ENCODE measurements at places on chromosomes 1 and 21.
A peak's percentile ranks its signal among the peaks of the same experiment; 100 is the strongest.

DNA sequence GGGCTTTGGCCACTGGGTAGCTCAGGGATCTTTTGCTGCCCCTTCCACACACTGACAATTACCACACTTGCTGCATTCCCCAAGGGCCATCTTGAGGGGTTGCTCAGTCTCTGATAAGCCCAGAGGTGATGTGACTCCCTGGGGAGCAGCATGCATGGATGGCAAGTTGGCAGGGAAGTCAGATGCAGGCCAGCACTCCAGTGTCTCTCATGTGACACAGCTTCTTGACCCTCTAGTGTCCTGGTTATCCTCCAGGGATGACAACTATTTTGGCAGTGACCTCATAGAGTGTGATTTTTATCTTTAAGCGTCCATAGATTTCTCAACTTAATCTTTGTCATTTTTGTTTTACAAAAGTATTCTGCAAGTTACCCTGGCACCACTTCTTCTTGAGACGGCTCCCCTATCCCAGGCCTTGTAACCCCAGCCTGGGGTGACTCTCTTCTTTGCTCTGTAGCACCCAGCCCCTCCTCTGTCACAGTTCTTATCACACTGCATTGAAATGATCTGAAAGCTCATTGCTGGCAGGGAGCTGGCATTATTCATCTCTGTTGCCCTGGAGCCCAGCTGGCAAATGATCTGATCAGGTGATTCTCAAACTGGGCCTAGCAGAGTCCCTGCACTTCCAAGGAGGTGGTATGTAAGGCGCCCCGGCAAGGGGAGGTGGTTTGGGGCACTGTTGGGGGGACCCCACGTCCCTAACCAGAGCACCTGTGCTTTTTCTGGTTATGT, 72.6 kb downstream of the TENT5C start:
- DNase-seq = no peak

- no peak for DNase-seq
Observed at GRCh38 chr1:232282498-232282897, 347.4 kb downstream of the SIPA1L2 start.

GRCh38 chr1:68168545-68169171, 63.7 kb downstream of the WLS start:
- DNase-seq = no peak

GRCh38 chr1:53574621-53575020, 115.4 kb downstream of the DMRTB1 start:
- DNase-seq = no peak

- no peak for DNase-seq
Observed at GRCh38 chr1:89121641-89122040, 4.3 kb downstream of the GBP2 start.

DNA sequence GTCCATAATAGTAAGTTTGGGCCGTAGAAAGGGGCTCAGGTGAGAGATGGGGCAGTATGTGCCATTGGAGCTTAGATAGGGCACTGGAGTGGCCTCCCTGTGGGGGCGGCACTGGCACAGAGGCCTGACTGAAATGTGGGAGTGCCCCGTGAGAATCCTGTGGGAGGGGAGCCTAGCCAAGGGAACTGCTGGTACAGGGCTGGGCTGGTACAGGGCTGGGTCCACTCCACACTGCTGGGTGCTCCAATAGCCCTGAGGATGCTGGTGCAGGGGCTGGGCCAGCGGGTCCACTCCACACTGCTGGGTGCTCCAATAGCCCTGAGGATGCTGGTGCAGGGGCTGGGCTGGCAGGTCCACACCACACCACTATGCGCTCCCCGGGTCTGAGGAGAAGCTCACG, 44.8 kb upstream of the PWP2 start:
- no peak for DNase-seq

- no peak for DNase-seq
Observed at GRCh38 chr1:172394811-172395210, 25.7 kb upstream of the C1orf105 start.

DNA sequence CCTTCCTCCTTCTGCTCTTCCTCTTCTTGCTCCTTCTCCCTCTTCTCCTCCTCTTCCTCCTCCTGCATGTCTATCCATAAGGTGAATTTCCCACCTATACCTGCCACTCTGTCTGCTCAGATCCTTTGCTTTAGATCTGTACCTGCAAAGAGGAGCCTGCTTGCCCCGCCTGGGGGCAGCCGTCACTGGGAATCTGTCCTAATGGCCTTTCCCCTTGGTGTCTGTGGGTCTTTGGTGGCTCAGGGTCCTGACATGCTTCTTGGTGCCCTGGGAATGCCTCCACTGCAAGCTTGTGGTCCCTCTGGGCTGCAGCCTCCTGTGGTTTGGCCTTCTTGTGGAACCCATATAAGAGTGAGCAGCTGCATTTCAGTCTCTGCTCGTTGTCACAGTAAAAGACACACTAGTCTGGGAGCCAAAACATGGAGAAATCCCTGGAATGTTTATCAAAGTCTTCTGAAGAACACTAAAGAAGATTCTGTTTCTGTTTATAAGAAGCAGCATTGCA, 79.5 kb upstream of the CSF3R start:
- DNase-seq = no peak

- no peak for DNase-seq
Observed at GRCh38 chr1:244605835-244606370, 47.0 kb upstream of the DESI2 start.

DNA sequence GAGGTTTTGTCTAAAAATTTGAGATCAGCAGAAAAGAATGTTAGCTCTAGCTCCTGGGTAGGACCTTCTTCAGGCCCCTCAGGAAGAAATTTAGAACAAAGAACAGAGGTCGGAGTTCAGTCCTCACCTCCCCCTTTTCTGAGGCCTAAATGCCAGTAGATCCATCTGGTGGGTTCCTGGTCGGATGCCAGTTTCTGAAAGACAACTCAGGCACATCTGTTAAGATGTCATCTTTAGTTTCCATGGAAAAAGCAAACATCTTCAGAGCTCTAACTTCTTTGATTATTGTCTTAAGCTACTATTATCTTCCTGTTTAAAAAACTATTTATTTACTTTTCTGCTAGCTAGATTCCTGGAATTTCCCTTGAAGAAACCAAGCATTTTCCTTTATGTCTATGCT, 37.1 kb upstream of the USP25 start:
- DNase-seq = no peak

DNA sequence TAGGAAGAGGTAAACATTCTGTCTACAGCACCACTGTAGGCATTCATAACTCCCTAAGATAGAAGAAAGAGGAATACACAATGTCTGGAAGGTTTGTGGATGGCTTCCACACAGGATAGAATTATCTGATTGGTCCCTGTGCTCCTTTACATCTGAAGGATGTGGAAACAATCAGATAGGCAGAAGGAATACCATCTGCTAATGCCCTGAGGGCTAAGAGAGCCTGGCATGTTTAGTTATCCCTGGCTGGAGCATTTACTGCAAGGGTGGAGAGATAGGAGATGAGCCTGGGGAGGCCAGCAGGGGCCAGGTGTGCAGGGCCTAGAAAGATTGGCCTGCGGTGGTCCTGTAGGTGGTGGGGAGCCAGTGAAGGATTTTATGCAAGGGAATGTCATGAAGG, 8.6 kb upstream of the ACBD3 start:
- no peak for DNase-seq

GRCh38 chr1:117573386-117574023, 32.3 kb upstream of the TENT5C start:
- DNase-seq = no peak

DNA sequence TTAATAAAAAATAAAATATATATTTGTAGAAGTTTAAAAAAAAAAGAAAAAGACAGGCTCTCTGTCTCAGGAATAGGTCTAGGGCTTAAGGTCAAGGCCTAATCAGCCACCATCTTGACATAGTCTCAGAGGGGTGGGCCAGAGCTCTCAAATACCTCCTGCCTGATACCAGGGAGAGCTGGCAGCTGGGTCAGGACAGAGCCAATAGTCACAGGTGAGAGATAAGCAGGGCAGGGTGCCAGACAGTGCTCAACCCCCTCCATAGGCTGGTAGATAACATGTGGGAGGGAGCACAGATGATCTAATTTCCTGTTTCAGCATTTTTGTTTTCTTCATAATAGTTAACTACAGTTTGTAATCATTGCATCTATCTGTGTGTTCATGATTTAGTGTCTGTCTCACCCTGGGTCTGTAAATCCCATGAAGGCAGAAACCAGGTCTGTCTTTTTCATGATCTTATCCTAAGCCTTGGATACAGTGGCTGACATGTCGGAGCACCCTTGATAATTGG, 152.0 kb upstream of the GRIK3 start:
- peak; percentile 18 for DNase-seq

GRCh38 chr1:98559291-98559690, 102.2 kb upstream of the SNX7 start:
- no peak for DNase-seq

DNA sequence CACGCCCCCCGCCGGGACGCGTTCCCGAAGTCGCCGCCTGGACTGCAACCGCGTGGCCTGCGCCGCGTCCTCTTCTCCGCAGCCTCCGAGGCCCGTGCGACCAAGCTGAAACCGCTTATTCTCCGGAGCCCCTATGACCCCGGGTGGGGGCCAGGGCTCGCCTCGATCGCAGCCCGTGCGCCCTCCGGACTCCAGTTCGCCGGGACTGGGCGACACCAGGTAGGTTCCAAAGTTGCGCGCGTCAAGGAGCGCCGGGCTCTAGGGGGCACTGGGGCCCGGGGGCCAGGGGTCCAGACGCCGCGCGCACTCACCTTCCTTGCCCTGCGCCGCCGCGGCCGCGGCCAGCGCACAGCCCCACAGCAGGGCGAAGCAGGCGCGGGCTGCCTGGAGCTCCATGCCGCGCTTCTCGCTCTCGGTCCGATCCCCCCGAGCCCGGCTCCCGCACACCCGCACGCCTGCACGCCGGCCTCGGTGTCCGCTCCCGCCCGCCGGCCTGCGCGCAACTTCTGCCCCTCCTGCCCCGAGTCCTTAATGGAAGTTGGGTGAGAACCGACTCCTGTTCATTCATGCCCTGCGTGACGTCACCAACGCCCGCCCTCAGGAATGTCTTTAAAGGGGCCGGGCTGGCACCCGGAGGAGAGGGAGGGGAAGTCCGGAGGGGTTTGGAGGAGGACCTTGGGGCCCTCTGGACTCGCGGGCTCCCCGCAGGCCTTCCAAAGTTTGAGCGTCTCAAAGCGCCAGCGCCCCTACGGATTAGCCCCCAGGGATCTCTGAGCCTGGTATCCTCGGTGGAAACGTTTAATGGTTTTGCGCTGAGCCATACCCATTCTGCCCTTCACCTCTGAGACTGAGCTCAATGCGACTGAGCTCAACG, at the start of gene EPHA2:
Gene EPHA2, minus strand, starts transcription at position 533 of the 874 bp plus-strand sequence. Its CDS starts 137 bp downstream, at position 396.
- peak; percentile 25 for DNase-seq

DNA sequence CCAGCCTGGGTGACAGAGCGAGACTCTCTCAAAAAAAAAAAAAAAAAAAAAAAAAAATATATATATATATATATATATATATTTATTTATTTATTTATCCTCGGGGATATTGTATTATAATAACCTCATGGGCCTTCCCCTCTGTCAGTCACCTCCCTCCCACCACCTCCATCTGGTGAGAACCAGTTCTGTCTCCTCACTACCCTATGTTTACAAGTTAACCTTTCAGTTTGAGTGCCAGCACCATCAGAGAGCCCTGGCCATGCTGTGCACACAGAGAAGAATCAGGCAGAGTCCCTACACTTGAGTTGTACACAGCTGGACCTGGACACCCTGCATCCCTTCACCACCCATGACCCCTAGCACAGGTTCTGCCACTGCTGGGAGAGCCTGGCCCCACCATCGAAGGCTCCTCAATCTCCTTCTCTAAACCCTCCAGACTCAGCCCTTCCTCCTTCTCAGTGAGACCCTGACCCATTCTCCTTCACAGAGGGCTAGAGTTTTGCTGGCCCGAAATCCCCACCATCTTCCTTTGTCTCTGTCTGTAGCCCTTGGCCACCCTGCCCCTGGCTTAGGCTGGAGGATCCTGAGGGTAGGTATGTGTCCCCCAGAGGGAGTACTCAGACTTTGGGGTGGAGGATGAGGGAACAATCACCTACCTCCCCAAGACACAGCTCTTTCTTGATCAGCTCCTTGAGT, 1.2 kb downstream of the S100A5 start:
- DNase-seq = no peak

DNA sequence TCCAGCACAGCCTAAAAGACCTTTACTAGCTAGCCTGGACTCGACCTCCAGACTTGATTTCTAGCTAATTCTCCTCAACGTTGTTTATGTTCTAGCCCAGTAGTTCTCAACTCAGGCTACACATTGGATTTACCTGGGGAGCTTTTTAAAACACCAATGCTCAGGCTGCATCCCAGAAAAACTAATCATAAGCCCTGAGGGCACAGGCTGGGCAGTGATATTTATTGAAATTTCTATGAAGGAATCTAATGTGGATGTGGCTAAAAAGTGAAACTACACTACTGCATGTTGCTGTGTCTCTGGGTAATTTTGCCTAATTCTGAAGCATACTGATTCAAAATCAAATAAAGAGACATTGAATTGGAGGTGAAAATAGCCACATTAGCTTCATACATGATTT, 479.4 kb downstream of the KCNT2 start:
- DNase-seq = no peak

DNA sequence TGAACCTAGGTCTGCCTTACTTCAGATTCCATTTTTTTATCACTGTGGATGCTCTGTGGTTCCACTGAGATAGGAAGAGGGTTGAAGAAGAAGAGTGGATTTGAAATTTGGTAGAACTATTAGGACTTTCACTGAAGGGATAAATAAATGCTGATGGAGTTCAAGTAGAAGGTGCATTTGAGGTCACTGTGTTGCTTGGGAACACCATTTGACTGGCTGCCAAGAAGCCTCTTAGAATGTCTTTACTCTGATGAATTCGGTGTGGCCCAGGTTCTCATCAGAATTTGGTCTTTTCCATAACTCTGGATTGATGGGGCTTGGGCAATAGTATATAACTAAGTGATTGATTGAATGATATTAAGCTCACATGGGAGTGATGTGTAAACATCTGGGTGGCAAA, 11.9 kb downstream of the XPR1 start:
- DNase-seq = peak; percentile 51

DNA sequence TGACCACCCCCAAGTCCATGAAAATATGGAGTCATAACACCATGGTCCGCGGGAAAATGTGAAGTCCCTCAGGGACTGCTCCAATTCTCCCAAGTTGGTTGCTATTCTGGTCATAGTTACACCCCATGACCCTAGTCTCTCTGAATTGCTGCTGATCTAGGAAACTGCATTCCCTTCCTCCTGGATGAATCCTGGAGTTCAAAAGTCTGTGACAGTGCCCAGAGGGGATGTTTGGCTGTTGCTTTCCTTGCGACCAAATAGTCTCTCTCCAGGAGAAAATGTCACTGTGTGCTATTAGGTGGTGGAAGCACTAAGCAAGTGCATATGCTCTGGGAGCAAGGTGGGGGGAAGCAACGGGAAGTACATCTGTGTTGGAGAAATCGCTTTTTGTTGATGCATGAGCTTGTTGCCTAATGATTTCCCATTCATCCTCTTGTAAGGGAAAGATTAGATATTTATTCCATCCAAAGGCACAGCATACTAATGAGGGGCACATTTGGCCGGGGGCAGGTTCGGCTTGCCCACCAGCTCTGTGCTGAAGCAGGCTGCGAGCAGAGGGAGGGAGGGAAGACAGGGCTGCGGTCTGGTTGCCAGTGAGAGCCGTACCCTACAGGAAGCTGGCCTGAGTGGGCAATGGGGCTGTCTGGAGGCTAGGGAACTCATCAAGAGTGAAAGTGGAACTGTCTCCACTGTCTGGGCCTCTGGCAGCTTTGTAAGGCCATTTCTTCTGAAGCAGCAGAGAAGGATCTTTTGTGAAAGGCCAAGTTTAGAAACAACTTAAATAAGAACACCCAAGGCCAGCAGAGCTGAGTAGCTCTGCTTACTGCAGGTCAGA, 27.2 kb downstream of the SYT6 start:
- no peak for DNase-seq
